Activated CD8-positive, alpha-beta T cell treated with anti-CD3 and anti-CD28 coated beads, Interleukin-2, amount 10 ng/mL, durations not matched to agents 7 days and 5 days (primary cell): ENCODE measurements at places on chromosomes 13 and 19. TPM values are rescaled to one million over a fixed set of nuclear protein-coding genes. Genes with fewer than 3 reads are reported as not detected.

DNA sequence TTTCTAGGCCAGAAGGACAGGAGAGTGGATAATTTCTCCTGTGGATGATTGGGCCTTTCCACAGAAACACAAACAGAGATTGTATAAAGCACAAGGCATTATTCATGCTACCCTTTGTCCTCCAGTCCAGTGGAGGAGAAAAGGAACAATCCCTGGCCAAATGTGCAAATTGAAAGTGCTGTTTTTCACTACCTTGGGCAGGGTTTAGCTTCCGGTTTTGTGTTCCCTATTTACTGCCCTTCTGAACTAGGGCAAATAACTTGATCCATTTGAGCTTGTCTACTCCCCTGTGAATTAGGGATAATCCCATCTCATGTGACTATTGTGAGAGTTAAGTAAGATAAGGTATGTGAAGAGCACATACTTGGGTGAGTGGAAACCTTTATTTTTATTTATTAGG is 13.3 kb downstream of the PDX1 start:
- H3K36me3 ChIP-seq: peaks cover under 1% of the 10 kb centered on the region
- H3K4me1 ChIP-seq: peaks cover under 1% of the 10 kb centered on the region
- peaks cover 46% of the 10 kb centered on the region for H3K27me3 ChIP-seq
- no peak overlapping the region for H3K27ac ChIP-seq
- DNase-seq: no peak

- no peak for DNase-seq
- no peaks in the 10 kb centered on the region for H3K27me3 ChIP-seq
- H3K4me1 ChIP-seq: no peaks in the 10 kb centered on the region
- no peaks in the 10 kb centered on the region for H3K36me3 ChIP-seq
Measured at GRCh38 chr13:93620181-93620765, 393.7 kb downstream of the GPC6 start.

PRX gene
- total RNA-seq: 1.1 TPM

DNA sequence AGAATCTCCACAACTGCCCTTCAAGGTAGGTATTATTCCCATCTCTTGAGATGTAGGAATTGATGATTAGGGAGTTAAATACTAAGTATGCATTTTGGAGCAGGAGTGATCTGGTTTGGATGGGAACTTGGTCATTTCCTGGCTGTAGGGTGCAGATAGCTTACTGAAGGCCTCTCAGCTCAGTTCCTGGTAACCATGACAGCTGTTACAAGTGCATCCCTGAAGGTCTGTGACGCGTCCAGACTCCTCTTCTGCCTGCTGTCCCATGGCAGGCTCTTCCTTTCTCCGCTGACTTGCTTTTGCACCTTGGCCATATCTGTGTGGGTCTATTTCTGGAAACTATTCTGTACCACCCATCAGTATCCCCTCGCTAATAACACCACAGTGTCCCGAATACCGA is 387.8 kb downstream of the ZNF536 start:
- DNase-seq: no peak
- no peaks in the 10 kb centered on the region for H3K36me3 ChIP-seq
- H3K4me3 ChIP-seq: no peak overlapping the region

DNA sequence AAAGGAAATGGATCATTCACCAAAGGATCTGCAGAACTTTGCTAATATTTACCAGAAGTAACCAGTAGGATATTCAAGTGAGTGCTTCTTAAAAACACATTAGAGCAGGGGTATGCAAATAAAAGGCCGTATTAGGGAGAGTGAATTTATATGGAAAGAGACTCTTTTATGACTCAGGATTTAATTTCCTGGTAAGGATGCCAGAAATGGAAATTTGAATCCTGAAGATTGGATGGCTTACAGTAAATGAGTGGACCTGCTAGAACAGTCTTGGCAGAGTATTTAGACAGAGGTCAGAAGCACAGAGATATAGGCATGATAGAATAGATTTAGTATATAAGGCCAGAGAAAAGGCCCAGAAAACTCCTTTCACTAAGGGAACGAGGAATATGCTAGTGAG is 201.6 kb downstream of the SLITRK5 start:
- no peak overlapping the region for H3K4me3 ChIP-seq
- no peaks in the 10 kb centered on the region for H3K4me1 ChIP-seq
- no peaks in the 10 kb centered on the region for H3K27me3 ChIP-seq

HSD17B14 gene
- 1.1 TPM for total RNA-seq

DNA sequence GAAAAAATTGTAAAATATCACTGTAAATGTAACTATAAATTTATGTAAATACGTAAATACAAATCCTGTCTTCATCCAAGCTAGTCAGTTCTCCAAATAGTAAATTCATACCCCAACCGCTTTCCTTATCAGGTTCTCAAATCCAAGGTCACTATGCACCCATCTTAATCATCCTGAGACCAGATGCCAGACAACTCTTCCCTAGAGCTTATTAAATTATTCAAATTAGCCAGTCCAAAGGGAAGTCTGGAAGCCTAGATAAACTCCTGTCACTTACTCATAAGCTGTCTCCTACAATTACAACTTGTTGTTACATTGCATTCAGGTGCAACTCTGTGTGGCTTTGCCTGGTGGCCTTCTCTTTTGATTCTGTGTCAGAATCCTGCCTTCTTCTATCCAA is 836.1 kb upstream of the PCDH20 start:
- H3K27ac ChIP-seq: no peak overlapping the region
- H3K4me1 ChIP-seq: no peaks in the 10 kb centered on the region
